ENCODE measurements at places on chromosomes 12 and 14. TPM values are rescaled to one million over a fixed set of nuclear protein-coding genes. Genes with fewer than 3 reads are reported as not detected.

Gene KRT71
- not detected for total RNA-seq

Gene LIMA1
- total RNA-seq, result 274 TPM

GRCh38 chr12:76568888-76569551, 9.4 kb upstream of the OSBPL8 start:
- no peaks in the 10 kb centered on the region for H3K4me1 ChIP-seq
- no peaks in the 10 kb centered on the region for H3K36me3 ChIP-seq
- H3K27me3 ChIP-seq, result no peaks in the 10 kb centered on the region
- H3K4me3 ChIP-seq, result no peak overlapping the region

DNA sequence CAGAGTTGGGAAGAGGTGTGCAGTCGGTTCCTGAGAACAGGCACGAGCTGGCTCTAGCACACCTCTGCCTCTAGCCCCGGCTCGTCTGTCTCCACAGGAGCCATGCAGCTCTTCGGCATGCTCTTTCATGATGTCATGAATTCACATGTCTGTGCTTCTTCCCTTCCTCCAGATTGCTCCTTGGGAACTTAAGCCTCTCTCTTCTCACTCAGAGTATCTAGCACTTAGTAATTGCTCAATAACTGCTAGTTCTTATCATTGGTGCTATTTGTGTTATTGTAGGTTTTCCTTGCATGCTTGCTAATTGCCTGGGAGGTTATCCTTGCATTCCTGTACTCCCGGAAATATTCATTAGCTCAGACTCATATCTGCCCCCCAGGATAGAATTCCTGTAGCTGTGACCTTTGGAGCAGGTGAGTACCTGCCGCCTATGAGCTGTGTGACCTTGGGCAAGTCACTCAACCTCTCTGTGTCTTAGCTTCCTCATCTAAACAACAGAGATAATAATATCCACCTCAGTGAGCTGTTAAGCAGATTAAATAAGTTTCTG, 19.5 kb downstream of the FAM181A start:
- H3K4me1 ChIP-seq, result no peaks in the 10 kb centered on the region
- no peak overlapping the region for H3K4me3 ChIP-seq
- DNase-seq, result no peak
- no peaks in the 10 kb centered on the region for H3K27me3 ChIP-seq
- H3K36me3 ChIP-seq, result no peaks in the 10 kb centered on the region

DNA sequence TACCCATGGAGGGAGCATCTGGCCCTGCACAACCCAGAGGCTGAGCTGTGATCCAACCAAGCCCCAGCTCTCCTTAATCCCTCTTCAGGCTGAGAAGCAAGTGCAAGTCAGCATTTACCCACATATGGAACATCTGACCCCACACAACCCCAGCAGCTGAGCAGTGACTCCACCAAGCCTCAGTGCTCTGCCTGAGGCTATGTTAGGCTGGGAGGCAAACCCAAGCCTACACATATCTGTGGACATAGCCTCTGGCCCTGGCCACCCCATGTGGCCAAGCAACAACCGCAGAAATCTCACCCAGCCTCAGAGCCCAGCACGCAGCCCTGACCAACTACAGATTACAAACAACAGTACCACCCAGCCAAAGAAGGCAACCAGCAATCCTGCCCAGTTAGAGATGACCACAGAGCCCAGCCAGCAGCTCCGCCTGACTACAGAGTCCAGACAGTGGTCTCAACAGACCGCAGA, 142.8 kb downstream of the NUAK1 start:
- H3K4me3 ChIP-seq, result no peak overlapping the region
- no peak for DNase-seq
- H3K27me3 ChIP-seq, result no peaks in the 10 kb centered on the region
- no peak overlapping the region for H3K27ac ChIP-seq
- no peaks in the 10 kb centered on the region for H3K36me3 ChIP-seq

DNA sequence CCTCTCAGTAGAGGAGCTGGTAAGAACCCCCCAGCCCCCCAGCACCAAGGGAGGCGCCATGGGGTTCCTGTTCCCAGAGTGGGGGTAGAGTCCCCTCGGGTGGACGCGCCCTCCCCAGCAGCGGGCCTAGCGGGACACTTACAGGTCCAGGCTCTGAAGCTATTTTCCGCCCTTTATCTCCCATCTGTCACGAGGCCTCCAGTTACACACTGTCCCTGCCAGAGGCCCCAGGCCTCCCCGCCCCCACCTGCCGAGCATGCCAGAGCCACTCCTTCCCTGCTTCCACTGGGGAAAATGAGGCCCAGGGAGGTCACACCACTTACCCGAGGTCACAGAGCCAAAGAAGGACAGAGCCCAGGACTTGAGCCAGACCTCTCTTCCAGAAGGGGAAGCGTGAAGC, 3.1 kb downstream of the C14orf180 start:
- H3K36me3 ChIP-seq, result no peaks in the 10 kb centered on the region
- peaks cover 4% of the 10 kb centered on the region for H3K4me1 ChIP-seq
- H3K27ac ChIP-seq, result no peak overlapping the region

Gene NKX2-8
- total RNA-seq, result not detected

- DNase-seq, result peak; percentile 87
- no peaks in the 10 kb centered on the region for H3K36me3 ChIP-seq
- no peaks in the 10 kb centered on the region for H3K27me3 ChIP-seq
- H3K27ac ChIP-seq, result peak overlapping the region; percentile 69
- no peak overlapping the region for H3K4me3 ChIP-seq
- H3K4me1 ChIP-seq, result peaks cover 3% of the 10 kb centered on the region
These were observed 22.1 kb downstream of the LGMN start for GRCh38 chr14:92726135-92726932.
